ENCODE measurements at places on chromosomes 7 and 10.

- DNase-seq: no peak
Measured at GRCh38 chr10:13820964-13821337, 234.2 kb downstream of the PRPF18 start.

DNA sequence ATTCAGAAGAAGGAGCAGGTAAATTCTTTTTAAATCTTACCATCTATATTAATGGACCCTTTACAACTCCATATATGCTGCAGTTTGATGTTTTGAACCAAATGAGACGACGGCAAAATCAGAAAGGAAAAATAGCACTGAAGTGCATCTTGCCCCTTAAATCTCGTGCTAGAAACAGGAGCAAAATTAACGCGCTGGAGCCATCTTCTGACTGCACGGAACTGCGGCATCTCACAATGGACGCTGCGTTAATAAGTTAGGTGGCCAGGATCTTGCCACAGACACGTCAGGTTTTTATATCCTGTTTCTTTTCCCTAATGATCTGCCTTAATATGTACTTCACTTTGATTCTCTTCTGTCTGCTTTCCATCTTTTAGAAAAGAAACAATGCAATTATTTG is 354.5 kb downstream of the TFEC start:
- no peak for DNase-seq

- DNase-seq: no peak
Measured at GRCh38 chr10:13769946-13770345, 183.2 kb downstream of the PRPF18 start.

GRCh38 chr7:150799741-150800580 is at the start of gene TMEM176B:
TSS of gene TMEM176B (minus strand) at chr7:150800364. CDS start at chr7:150796569, 3,795 bp downstream.
- DNase-seq: no peak

- no peak for DNase-seq
Measured at GRCh38 chr10:88110355-88110754, 246.9 kb downstream of the PTEN start.

All from GM12864 (cell line).